Frontal cortex (tissue), 4 donors: ENCODE measurements at places on chromosomes 1 and 21. TPM values are rescaled to one million over a fixed set of nuclear protein-coding genes. Genes with fewer than 3 reads are reported as not detected.
A peak's percentile ranks its signal among the peaks of the same experiment; 100 is the strongest.

KRTAP19-5 gene
- not detected for total RNA-seq

TMEM54 gene
- total RNA-seq: 2.0 TPM

LRRC41 gene
- total RNA-seq: 51.0 TPM

SLC1A7 gene
- not detected for total RNA-seq

DIO1 gene
- total RNA-seq: not detected

CFHR3 gene
- total RNA-seq: not detected

AIRE gene
- total RNA-seq: 0.41 TPM

GRCh38 chr1:198102454-198102827, 54.4 kb upstream of the NEK7 start:
- DNase-seq: no peak

- no peak for DNase-seq
These were observed 43.9 kb downstream of the FH start for GRCh38 chr1:241475671-241476070.

GRCh38 chr21:28337315-28337714, 655.4 kb downstream of the LTN1 start:
- DNase-seq: no peak

DNA sequence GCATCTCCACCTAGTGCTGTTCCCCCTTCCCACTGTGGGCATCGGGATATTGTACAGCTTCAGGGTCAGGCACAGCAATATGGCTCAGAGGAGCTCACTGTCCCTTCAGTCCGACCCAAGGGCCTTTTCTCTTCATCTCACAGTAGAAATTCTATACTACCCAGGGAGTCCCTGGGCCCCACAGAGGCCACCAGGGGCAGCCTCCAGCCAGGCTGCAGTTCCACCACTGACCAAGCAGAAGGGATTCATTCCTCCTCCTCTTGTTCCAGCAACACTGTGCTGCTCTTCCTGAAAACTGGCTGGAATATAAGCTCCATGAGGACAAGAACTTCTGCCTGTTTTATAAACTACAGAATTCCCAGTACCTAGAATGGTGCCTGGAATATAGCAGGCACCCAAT, 70.5 kb downstream of the CD34 start:
- no peak for DNase-seq

DNA sequence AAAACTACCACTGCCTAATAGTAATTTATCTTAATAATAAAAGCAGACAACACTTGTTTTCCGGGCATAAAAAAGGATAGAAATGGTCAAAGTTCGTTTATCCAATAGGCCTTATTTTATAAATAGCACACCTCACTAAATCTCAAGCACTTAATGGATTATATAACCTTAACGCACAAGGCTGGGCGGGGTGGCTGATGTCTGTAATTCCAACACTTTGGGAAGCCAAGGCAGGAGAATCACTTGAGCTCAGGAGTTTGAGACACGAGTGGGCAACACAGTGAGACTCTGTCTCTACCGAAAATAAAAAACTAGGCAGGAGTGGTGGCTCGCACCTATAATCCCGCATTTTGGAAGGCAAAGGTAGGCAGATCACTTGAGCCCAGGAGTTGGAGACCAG, 12.4 kb downstream of the EIF4G3 start:
- no peak for DNase-seq

GRCh38 chr1:213983493-213984386, 4.0 kb upstream of the PROX1 start:
- peak; percentile 39 for DNase-seq

DNA sequence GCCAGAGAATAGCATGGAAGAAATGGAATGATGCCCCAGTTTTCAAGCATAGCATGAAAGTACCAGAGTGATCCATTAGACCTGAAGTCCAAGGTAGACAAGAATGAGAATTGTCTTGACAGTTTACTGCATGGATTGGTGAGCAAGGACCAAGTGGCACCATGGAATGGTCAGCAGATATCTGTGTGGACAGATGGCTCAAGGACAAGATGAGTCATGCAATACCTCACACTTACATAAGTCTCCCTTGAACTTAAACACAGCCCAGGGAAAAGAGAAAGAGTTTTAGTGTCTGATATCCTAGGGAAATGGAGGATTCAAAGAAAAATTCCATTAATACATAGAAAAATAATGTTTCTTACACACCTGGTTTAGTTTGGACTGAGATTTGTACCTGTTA, 195.2 kb downstream of the MRPL39 start:
- no peak for DNase-seq

DNA sequence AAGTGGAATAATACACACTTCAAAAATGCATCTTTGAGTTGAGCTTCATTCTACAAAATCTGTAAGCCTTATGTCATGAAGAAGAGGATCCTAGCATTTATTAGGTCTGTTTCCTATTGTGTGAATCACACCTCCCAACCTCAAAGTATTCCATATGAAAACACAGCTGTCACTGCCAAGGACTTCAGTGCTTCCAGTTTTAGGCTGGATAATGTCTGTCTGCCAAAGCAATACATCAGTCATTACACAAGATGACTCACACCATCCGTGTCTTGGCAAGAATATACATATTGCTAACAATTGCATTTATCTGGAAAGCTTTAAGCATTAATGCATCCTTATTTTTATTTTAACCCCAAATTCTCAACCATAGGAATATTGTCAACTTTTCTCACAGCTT, 125.7 kb upstream of the TMPRSS15 start:
- no peak for DNase-seq

- DNase-seq: no peak
These were observed 195.4 kb downstream of the LMX1A start for GRCh38 chr1:165161130-165161529.

DNA sequence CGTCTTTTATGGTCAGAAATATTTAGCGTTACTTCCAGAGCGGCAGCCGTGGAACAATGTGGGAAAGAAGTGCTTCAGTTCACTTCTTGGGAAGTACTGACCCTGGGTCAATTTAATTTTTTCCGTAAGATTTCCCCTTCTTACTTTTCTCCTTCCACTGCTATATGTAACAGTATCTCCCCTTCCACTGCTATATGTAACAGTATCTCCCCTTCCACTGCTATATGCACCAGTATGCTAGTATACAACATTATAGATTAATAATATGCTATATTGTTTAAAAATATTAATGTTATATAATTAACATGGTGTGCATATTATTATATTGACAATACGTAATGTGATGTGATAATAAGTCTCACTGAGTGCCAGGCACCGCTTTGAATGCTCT, 69.7 kb upstream of the ERG start:
- DNase-seq: no peak

- DNase-seq: no peak
These were observed 18.0 kb downstream of the OPTC start for GRCh38 chr1:203511930-203512329.

GRCh38 chr1:47587891-47588582, 150.2 kb downstream of the FOXD2 start:
- DNase-seq: no peak

DNA sequence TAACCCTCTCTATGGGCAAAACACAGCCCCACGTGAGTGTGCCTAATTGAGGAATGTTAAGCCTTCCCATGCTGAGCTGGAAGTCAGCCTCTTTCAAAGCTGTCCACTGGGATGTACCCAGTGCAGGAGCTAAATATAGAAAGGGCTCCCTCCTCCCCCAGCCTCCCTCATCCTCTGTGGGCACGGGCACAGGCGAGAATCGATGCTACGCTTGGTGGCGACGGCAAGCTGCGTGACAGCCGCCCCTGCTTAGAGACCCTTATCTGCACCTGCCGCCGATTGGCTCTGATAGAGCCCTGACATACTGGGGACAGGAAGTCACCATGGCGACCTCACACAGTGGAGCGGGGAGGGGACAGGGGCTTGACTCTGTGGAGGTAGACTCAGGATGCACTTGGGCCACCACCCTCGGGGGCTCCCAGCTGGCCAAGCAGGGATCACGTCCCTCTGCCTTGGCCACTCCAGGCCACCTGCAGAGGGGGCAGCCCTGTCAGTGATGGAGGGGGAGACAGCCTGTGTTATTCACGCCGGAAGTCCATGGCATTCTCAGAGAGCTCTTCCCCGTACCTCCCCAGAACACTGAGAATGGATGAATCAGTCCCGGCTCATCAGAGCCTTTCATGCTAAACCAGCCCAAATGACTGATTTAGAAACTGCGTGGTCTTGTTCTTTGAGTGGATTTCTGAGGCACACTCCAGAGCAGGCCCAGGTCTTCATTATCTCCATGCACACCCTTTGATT, 84.8 kb downstream of the KCND3 start:
- no peak for DNase-seq

GRCh38 chr1:85984636-85985035, 171.9 kb downstream of the COL24A1 start:
- DNase-seq: no peak

GRCh38 chr1:76933847-76934815, 66.9 kb downstream of the ST6GALNAC5 start:
- no peak for DNase-seq

DNA sequence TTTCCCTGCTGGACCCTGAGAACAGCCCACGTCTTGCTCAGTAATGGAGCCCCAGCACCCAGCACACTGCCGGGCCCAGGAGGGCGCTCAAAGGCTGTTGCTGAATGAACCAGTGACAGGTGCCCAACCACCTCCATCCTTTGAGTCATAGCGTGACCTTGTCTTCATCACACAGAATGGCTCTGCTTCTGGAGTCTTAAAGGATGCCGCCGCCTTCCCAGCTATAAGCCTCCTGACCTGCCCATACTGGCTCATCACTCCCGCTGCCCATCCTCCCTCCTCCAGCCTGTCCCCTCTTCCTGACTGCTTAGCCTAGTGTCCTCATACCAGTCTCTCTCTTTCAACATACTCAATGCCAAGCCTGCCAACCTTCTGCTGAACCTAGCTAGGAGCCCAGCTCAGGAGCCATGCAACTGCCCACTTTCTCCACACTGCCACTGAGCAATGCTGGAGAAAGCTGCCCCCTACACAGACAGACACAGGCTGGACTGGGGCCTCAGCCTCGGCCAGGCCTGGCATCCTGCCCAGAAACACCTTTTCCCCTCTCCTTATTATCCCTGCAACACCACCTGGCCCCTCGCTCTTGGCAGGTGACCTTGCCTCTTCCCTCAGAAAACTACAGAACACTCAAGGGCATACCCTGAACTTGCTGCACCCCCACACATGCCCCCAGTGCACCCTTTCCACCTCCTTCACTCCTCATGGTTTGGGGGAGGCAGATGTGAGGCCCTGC, 14.1 kb downstream of the TTC39A start:
- no peak for DNase-seq
